HFFc6 (cell line): ENCODE measurements at places on chromosomes 2 and 18. TPM values are rescaled to one million over a fixed set of nuclear protein-coding genes. Genes with fewer than 3 reads are reported as not detected.

Gene ZNF519
- total RNA-seq = 1.7 to 2.7 TPM (median 2.5 TPM) in 3 replicates

Gene INPP5D
- total RNA-seq = 0.42 to 0.62 TPM in 2 of 3 replicates, not detected in the other

Gene LAMA1
- 0.18 to 1.7 TPM (median 1.0 TPM) in 3 replicates for total RNA-seq

Gene TDRD15
- not detected in 3 replicates for total RNA-seq

Gene LRRC30
- not detected in 2 replicates for total RNA-seq

Gene FOXD4L1
- not detected in 3 replicates for total RNA-seq

Gene REG1B
- not detected in 3 replicates for total RNA-seq
